NAMALWA (cell line): ENCODE measurements at places on chromosomes 3 and 15.

DNA sequence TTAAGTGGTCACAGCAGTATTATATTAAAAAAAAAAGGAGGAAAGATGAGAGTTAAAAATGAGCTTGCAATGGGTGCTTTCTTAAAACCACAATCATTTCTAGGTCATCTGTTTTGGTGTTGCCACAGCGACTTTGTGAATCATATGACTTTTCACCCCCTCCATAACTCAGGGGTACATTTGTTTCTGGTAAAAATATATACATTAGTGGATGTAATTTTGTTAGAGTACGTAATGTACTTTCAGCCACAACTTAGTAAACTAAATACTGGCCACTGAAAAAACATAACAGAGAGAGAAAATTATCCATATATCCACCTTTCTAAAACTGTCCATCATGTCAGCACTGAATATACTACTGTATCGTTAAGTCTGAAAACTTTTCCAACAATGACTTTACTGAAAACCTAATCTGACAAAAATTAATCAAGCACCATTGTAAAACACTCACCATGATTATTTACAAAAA is 3.4 kb downstream of the ANKRD28 start:
- peak; percentile 57 for DNase-seq

GRCh38 chr3:65867463-65868210 is 171.1 kb downstream of the MAGI1 start:
- DNase-seq = no peak

- peak; percentile 94 for DNase-seq
Observed at GRCh38 chr3:141498598-141499223, 11.9 kb downstream of the RASA2 start.

DNA sequence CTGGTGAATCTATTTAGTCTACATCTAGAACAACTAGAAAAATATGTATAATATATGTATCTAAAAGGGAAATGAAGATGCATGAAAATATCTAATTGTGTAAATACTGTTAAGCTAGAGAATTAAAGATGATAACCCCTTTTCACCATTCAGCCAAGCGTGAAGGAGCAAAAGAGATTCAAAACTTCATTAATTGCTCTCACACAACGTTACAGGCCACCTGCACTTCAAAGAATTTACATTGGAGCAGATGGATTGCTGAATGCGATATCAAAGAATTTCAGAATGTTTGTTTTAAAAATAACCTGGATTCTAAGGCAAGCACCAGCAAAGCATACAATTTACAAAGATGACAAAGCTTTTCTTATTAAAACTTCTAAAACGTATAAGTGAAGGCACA is 243.2 kb downstream of the ROBO2 start:
- no peak for DNase-seq

GRCh38 chr15:62749036-62749815 is 293.3 kb upstream of the TPM1 start:
- DNase-seq = no peak

GRCh38 chr3:126880901-126881300 is 102.0 kb upstream of the PLXNA1 start:
- no peak for DNase-seq

DNA sequence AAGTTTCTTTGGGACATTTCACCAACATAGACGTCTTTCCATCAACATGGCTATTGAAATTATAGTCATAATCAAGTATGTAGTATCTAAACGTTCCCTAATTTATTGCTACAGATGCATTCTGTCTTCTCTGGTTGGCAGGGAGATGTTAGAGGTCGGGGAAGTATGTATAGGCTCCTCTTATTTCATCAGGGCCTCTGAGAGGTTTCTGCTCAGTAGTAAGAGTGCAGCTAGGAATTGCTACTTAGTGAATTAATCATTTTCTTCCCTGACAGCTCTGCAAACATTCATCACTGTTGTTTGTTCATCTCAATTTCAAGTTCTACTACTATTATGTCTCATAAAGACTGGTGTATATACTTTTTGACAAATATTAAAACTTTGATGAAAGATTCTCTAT is 309.7 kb upstream of the NR2F2 start:
- no peak for DNase-seq

DNA sequence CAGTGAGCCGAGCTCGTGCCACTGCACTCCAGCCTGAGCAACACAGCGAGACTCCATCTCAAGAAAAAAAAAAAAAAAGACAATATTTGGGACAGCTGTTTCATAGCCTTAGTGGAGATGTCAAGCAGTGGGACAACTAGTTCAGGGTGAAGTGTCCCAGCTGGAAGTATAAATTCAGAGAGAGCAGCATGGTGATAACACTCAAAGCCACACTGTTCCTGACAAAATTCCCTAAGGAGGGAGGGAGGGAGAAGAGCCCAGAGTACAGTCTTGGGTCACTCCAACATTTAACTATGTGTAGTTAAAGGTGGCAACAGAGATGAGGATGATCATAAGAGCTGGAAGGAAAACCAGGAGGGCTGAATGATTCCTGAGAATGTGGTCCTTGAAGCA is 21.1 kb upstream of the IP6K2 start:
- no peak for DNase-seq

DNA sequence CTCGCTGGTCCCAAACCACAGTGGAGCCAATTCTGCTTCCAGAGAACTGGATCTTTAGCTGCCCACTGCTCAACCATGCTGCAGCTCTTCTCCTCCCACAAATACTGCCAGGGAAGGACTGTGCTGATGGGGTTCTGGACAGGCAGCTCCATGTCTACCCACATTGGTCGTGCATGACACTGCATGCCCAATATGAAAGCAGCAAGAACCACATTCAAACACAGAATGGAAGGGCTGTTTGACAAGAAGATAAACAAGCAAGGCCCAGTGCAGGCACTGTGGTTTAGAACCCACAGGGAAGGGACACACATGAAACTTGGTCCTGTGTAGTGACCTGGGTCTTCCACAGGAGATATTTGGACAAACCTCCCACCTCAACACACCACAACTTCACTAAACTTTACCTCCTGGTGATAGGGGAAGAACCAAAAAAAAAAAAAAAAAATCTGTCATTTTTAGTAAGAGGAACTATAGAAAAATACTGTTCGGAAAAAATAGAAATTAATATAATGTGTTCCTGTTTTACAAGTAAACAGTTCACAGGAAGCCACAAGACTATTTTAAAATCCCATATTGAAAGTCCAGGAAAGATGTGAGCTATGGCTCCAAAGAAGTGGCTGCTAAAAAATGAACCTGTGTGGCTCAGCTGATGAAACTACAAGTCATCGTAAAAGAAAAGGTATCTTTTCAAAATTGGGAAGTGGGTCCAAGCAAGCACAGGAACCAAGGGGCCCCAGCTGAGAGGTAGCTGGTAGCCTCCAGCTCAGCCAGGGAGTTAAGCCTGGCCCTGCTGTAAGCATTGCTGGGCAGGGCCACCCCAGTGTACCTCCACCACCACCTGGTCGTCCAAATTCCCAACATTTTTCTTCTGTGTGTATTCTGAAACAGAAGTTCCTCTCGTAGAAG is 77.7 kb upstream of the ACAN start:
- peak; percentile 9 for DNase-seq

- no peak for DNase-seq
Observed at GRCh38 chr15:47349179-47349578, 368.1 kb upstream of the SEMA6D start.

GRCh38 chr15:40272485-40273056 is 10.3 kb downstream of the ANKRD63 start:
- peak; percentile 54 for DNase-seq

- peak; percentile 73 for DNase-seq
Observed at GRCh38 chr15:68829068-68829467, 8.4 kb upstream of the ANP32A start.

GRCh38 chr3:45100981-45101407 is 45.2 kb downstream of the CDCP1 start:
- DNase-seq = no peak

DNA sequence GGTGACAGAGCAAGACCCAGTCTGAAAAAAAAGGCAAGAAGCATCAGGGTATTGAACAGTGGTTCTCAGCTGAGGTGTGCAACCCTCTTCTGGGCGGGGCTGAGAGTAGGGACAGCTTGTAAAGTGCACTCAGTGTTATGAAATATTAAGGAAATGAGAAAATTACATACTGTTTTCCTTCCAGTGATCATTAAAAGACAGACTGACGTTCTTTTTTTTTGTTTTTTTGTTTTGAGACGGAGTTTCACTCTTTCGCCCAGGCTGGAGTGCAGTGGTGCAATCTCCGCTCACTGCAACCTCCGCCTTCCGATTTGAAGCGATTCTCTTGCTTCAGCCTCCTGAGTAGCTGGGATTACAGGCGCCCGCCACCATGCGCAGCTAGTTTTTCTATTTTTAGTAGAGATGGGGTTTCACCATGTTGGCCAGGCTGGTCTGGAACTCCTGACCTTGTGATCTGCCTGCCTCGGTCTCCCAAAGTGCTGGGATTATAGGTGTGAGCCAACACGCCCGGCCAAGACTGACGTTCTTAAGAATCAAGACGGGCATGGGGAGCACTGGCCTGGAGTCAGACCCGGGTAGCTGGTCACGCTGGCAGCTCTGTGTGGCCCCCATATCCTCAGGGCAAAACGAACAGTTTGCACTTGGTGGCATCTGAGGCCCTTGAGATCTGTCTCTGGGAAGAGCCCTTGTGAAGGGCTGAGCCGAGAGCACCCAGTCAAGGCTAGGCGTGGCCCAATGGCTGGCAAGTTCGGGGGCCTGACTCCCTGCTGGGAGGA is 11.4 kb downstream of the MAN2A2 start:
- DNase-seq = no peak

DNA sequence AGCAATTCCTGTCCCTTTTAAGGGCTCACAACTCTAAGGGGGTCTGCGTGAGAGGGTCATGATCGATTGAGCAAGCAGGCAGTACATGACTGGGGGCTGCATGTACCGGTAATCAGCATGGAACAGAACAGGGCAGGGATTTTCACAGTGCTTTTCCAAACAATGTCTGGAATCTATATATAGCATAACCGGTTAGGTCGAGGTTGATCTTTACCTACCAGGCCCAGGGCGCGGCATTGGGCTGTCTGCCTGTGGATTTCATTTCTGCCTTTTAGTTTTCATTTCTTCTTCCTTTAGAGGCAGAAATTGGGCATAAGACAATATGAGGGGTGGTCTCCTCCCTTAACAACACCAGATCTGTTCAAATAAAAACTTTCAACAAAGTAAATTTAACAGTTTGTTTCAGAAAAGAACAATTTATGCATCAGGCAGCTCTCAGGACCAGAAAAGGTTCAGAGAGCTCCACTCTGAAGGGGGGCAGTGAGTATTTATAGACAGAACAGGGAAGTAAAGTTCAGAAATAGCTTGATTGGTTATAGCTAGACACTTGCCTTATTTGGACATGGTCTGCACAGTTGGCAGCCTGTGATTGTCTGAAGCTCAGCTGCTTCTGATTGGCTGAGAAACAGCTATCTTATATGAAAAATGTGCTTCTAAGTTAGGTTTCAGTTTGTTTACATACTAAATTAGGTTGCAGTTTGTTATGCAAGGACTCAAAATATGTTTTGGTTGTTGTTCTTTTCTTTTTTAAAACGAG is 17.2 kb upstream of the B4GALT4 start:
- peak; percentile 29 for DNase-seq

DNA sequence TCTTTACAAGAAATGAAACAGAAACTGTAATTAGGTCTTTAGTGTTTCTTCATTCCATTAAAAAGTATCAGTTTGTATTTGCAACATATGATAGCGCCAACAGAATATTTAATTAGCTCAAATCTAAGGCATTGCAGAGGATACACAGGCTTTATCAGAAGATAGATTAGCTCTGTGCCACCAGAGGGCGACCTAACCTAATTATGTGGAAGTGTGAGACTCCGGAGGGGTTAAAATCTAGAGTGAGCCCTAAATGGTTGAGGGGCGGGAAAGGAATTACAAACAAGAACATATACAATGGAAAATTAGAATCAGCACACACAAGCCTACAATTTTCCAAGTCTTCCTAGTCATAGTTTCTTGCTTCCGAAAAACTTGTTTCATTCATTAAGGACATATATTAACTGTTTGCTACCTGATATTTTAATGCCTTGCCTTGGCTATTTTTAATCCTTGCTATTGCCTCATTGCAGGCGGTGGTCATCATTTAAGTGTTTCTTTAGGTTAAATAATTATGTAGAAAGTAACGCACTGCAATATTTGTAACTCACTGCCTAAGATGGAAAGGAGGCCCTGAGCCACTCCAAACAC is 18.0 kb upstream of the RYR3 start:
- DNase-seq = peak; percentile 83

DNA sequence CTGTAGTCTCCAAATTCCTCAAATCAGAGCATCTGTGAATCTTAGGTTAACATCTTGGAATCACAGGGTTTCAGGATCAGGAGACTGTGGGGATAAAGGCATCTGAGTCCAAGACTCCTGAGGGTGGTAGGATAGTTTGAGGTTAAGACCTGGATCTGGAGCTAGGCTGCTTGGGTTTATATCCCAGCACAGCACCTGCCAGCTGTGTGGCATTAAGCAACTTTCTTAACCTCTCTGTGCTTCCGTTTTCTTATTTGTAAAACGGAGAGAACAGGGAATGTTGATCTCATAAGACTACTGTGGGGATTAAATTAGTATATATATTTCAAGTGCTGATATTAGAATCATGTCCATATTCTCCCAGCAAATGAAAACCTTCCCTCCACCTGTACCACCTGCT is 33.6 kb downstream of the WNT7A start:
- DNase-seq = no peak

DNA sequence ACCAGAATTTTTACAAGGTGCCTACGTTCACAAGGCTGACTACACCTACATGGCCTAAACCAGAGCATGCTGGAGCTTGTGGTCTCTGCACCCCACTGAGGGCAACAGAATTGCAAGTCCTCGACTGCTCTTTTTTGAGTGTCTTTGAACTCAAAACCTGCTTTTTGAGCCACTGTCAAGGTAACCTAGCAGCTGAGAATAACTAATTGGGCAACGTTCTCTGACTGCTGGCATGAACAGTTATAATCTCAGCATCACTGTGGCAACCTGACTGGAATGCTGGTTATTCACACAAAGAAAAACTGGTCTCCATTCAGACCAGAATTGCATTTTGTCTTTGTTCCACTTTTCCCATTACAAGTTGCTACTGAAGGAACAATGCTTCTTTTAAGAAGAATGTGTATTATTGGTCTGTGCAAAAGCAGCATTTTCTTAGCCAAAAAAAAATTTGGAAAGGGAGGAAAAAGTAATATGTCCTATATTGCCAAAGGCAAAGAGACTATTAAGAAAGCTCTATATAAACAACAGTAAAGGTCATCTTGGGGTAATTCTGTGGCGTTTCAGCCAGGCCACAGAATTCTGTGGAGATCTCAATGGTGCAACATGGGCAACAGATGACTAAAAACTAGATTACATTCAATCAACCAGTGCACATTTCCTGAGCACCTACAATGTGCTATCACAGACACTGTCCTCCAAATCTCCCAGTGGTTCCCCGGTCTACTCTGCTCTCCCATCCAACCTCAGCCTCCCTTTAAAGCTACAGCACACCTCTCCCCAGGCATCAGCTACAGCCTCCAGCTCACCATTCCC is 76.8 kb downstream of the TNIK start:
- DNase-seq = no peak

- DNase-seq = peak; percentile 16
Observed at GRCh38 chr3:36707623-36708409, 56.5 kb downstream of the DCLK3 start.

DNA sequence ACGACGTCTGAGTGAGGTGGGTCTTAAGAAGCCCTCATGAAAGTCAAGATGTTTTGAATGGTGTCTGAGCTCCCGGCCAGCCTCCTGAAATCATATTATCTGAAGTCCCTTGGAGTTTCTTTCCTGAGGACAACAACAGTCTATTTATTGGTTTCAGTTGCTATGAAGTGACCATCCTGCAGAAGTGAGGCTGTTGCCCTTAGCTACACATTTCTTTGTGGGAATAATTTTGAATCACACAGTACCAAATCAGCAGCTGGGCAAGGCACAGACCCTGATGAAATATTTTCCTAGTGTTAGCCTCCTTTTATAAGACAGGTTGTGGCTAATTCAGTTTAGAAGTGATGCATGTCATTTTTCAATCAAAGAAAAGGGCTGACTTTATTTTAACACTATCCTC is 220.7 kb upstream of the AZI2 start:
- no peak for DNase-seq
